ENCODE measurements at places on chromosomes 2 and 18.

DNA sequence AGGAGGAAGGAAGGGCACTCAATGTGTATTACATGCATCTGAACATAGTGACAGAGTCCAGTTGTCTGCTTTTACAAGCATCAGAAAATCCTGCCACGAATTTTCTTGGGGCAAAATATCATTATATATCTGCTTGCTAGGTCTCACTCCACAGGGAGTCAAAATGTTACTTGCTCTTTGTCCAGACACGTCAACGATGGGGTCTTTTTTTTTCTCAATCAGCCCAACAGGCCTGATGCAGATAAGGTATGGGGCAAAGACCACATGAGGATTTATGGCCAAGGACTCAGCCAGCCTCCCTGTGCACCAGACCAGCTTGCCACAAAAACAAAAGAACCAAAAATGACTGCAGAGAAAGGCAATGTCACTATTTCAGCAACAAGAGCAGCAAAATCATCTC lies 323.4 kb upstream of the PKDCC start:
- DNase-seq, result no peak

DNA sequence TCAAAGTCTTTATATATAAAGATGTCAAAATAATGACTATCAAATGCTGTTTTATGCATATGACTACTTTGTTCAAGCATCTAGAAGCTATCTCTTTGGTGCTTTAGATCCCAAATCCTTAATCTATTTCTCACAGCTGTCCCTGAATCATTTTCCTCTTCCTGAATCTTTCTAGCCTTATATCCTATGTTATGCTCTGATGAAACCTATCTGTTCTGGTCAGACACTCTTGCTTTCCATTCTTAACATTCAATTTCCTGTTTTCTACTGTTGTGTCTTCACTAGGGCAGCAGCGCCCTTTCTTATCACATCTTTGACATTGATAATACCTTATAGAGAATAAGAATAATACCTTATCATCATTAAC lies 6.3 kb upstream of the PARD3B start:
- DNase-seq, result no peak

DNA sequence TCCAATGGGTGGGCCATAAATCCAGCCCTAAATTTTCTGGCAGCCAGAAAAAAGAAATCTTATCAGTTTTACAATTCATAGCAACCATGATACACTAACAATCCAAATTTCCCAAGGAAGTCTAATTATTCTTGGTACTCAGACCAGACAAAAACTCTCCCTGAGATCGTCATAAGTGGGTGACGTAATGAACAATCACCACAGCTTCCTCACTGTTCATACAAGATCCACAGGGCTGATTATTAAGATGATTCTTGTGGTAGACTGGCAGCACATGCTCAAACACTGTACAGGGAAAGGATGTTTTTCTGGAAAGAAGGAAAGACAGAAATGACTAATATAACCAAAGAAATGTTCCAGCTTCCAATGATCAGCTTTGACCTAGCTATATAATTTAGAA lies 178.3 kb upstream of the CRIM1 start:
- no peak for DNase-seq

- DNase-seq, result no peak
Observed at GRCh38 chr2:109341355-109342255, 212.6 kb downstream of the SH3RF3 start.

DNA sequence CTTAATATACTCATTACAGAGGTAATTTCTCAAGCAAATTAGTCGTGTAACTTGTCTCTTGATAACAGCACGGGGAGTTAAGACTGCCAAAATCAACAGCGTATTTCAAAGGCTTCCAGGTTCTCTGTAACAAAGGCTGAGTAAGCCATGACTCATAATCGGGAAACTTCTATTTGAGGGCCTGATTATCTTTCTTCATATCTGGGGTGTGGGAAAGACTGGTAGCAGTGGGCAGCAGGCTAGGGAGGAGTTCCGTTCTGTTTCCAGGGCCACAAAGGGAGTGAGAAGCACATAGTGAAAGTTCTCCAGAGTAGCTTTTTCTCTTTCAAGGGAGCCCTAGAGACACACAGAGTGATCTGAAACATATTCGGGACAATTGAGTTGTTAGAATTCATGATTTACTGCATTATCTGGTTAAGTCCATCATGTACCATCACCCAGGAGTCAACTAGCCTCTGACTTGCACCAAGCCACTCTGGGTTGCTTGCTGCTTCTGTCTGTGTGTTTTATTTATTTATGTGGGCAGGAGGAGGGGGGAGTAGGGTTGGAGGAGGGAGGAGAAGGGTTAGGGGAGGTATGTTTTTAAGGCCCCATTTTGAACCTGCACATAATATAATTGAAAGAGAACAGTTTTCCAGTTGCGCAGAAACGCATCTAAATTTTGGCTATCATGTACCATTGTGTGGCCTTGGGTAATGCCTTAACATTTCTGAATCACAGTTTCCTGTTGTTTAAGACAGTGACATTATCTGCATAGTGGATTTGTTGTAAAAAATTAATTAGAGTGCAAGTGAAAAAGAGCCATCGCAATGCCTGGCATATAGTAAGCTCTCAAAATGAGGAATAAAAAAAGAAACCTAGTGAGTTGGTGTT lies 80.5 kb upstream of the ITPRID2 start:
- DNase-seq, result no peak

GRCh38 chr2:102632380-102633175 lies 13.2 kb downstream of the SLC9A2 start:
- DNase-seq, result no peak

- DNase-seq, result no peak
Observed at GRCh38 chr2:237147317-237147716, 61.6 kb downstream of the COPS8 start.

- no peak for DNase-seq
Observed at GRCh38 chr2:240846873-240847595, 21.6 kb upstream of the AGXT start.

DNA sequence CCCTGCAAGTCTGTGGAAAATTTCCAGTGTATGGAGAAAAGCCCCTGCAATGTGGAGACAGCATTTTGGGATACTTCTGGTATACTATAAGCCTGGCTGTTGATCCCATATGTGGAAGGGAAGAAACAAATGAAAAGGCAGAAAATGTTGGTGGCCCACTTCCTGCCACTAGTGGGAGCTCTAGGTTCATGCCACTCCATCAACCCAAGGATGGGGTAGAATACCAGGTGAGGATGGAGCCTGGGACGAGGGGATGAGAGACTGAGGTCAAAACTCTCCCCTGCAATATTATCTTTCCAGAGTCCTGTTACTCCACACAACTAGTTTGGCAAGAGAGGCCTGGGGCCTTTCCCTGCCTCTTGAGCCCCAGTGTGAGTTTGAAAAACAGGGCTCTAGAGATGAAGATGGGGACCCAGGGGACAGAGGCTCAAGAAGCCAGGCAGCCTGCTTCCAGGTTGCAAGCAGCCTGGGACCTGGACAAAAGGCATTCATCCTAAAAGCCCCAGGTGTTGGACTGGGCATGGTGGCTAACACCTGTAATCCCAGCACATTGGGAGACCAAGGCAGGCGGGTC lies 31.9 kb downstream of the BMP10 start:
- peak; percentile 4 for DNase-seq

DNA sequence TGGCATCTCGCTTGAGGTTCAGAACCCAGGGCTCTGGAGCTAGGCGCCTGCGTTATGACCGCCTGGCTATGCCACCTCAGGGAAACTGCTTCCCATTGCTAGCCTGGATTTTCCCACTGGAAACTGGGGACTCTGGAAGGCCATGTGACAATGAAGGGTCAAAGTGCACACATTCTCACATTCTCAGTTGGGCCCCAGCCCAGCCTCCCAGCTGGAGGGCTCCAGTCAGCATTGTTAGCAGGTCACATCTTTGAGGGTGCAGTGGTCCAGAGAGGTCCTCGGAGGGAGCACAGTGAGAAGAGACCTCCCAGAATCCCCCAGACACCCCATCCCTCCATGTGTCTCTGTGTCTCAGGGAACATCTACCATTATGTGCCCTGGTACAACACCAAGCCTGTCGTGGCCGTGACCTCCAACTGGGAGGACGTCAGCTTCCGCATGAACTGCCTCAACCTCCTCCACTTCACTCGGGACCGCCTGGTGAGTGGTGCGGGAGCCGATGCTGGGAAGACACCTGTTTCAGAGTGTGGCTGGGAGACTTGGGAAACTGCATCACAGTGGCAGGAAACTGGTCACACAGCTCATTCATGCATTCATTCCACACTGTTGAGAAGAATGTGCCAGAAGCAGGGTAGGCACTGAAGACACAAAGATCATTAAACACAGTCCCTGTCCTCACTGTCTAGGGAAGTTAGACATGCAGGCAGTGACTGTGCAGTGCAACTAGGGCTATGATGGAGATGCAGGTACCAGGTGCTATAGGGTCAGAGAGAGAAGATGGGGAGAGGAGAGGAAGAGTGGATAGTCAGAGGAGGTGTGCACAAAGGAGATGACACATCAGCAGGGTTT lies 41.6 kb downstream of the FER1L5 start:
- no peak for DNase-seq

DNA sequence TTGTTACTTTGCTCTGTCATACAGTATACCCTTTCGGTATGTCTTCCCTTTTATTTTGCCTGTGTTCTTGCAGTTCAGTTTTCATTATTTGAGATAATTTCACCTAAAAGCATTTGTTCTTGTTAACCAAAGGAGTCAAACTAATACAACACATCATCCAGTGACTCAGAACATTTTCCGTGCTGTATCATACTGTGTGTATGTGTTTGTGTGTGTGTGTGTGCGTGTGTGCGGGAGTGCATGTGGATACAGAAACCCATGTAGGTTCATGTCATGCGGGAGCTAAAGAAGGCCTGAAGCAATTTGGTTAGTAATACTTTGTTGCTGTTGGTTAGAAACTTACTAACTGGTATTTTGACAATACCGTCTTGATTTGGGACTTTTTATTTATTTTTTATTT lies 60.0 kb downstream of the CEP192 start:
- DNase-seq, result no peak

- DNase-seq, result no peak
Observed at GRCh38 chr18:6757931-6758330, 28.4 kb downstream of the ARHGAP28 start.

DNA sequence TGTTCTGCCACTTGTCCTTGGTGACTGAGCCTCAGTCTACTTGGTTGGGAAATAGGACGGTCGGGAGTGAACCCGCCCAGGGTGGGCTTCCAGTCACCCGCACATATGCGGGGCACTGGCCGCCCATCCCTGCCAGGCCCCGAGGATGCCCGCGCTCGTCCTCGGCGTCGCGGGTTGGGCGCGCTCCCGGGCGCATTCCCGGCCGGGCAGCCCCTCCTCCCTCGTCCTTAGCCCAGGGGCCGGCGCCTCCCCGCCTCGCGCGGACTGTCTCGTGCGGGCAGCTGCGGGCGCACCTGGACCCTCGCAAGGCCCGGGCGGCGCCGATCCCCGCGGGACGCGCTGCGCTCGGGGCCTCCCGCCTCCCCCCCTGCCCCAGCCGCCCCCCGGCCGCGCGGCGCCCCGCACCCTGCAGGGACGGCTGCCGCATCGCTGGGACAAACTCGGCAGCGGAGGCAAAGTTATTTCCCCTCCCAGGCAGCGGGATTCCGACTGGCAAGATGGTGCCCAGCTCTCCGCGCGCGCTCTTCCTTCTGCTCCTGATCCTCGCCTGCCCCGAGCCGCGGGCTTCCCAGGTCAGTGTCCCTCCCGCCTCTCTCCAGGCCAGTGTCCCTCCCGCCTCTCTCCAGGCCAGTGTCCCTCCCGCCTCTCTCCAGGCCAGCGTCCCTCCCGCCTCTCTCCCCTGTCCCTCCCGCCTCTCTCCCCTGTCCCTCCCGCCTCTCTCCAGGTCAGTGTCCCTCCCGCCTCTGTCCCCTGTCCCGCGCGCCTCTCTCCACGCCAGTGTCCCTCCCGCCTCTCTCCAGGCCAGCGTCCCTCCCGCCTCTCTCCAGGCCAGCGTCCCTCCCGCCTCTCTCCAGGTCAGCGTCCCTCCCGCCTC lies at the start of gene FBLN7:
FBLN7 (plus strand) TSS at position 227 of the 874 bp plus-strand sequence; CDS start at position 498, 271 bp downstream.
- no peak for DNase-seq

GRCh38 chr2:150567771-150568301 lies 80.4 kb upstream of the RND3 start:
- DNase-seq, result no peak

GRCh38 chr2:61233581-61233980 lies 71.6 kb downstream of the C2orf74 start:
- no peak for DNase-seq

GRCh38 chr2:7857904-7858303 lies 824.0 kb upstream of the ID2 start:
- no peak for DNase-seq

- no peak for DNase-seq
Observed at GRCh38 chr18:79400091-79400590, 4.4 kb downstream of the NFATC1 start.

DNA sequence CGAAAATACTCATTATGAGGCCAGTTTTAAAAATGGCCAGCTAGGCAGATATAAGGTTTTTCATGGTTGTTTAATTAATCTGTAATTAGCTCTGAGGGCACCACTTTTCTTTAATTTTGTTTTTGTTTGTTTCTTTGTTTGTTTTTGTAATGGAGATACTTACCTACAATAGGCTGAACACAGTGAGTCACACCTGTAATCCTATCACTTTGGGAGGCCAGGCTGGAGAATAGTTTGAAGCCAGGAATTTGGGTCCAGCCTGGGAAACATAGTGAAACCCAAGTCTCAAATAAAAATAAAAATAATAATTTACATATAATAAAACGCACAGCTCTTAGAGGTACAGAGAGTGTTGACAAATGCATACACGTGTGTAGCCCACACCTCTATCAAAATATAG lies 56.8 kb upstream of the MSH2 start:
- no peak for DNase-seq

DNA sequence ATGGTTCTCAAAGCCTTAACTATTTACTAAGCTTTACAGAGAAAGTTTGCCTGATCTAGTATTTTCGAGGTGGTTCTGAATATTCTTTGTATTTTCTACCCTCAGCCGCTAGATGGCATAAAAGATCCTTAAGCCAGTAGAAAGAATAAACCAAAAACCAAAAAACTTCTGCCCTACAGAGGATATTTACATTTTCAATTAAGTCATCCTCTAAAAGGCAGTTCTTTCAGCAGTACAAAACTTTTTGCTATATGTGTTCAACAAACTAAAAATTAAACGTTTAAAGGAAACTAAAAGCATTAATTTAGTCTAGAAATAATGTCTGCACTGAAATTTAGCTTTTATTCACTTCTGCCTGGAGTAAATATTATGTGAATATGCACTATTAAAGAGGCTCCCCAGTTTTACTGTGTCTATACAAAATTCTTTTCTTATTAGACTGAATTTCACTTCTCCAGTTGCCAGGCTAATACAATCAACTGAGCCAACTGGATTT lies 297.5 kb downstream of the PIEZO2 start:
- no peak for DNase-seq

GRCh38 chr2:194271293-194271961 lies 1385.6 kb upstream of the SLC39A10 start:
- no peak for DNase-seq
